H9 (cell line): ENCODE measurements at places on chromosomes 1 and 21.

- peak; percentile 97 for DNase-seq
Measured at GRCh38 chr1:156149374-156150332, 3.7 kb upstream of the SEMA4A start.

DNA sequence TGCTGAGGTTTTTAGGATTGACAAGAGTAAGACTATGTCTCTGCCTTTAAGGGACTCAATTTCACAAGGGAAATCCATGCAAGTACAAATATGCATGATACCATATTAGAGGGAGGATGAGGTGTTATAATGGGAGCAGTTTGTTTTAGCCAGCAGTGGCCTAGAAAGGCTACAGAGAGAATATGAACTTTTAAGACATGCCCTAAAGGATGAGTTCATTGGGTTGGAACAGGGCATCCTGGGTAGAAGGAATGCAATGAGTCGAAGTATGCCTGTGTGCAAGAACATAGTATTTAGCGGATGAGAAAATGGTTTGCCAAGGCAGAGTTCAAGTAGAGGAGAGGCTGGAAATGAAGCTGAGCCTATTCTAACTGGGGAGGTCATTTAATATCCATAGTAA is 32.6 kb upstream of the LEPR start:
- no peak for DNase-seq

GRCh38 chr1:185337246-185337645 is 20.2 kb upstream of the IVNS1ABP start:
- no peak for DNase-seq

GRCh38 chr1:40477678-40478053 is 576 bp downstream of the ZFP69 start:
- DNase-seq, result no peak

GRCh38 chr1:172638885-172639831 is 19.7 kb upstream of the FASLG start:
- DNase-seq, result no peak

- DNase-seq, result no peak
Measured at GRCh38 chr1:243827206-243827605, 22.8 kb downstream of the AKT3 start.
